ENCODE measurements at places on chromosomes 13 and 19.

GRCh38 chr19:19562665-19563347 is 24.7 kb downstream of the CILP2 start:
- no peak for DNase-seq

DNA sequence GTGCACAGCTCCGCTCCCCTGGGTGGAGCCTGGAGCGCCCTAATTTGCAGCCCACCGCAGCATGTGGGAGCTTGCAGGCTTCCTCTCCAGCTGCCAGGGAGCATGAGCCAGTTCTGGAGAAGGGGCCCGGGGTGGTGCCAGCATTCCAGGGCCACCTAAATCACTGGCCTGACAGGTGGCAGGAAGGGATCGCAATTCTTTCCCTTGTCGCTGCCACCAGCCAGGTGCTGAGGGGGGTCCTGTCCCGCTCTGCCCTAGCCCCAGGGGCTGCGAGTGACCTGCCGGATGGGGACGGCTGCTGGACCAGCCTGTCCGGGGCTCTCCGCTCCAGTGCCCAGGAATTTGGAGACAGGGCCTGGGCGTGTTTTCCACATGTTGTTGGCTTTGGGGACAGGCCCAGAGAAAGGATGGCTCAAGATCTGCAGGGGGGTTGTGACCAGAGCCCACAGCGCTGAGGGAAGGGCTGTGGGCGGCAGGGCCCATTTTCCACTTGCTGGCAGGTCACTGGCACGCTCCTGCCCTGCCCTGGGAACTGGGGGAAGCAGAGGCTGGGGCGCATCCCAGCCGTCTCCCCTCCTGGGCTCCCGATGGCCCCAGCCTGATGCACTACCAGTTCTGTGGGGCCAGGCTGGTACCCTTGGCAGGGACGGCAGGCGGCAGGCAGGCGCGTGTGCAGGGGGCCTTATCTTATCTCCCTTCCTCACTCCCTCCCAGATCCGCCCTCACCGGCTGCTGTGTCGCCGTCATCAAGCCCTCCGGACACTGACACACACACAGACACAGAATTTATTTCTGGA is 9.5 kb downstream of the NDUFA11 start:
- no peak for DNase-seq

- no peak for DNase-seq
These were observed 515.4 kb downstream of the DCT start for GRCh38 chr13:93964146-93964512.

DNA sequence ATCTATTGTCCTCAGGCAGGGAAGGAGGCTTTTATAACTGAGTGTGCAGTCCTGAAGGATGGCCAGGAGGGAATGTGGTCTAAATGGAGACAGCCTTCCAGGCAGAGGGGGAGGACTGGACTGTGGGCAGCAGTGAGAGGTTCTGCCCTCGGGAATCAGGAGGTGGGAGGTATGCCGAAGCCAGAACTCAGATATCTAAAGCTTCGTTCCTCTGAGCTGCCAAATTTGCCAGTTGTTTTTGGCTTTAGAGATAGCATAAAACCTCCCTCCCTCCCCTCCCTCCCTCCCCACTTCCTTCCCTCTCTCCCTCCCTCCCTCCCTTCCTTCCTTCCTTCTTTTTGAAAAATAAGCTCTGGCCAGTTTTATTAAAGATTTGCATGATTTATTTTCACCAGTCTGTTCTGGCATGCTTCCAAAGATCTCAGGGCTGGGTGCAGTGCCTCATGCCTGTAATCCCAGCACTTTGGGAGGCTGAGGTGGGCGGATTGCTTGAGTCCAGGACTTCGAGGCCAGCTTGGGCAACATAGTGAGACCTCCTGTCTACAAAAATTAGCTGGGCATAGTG is 2.4 kb downstream of the MEDAG start:
- DNase-seq, result no peak

GRCh38 chr19:41276231-41276630 is 12.1 kb downstream of the HNRNPUL1 start:
- no peak for DNase-seq

DNA sequence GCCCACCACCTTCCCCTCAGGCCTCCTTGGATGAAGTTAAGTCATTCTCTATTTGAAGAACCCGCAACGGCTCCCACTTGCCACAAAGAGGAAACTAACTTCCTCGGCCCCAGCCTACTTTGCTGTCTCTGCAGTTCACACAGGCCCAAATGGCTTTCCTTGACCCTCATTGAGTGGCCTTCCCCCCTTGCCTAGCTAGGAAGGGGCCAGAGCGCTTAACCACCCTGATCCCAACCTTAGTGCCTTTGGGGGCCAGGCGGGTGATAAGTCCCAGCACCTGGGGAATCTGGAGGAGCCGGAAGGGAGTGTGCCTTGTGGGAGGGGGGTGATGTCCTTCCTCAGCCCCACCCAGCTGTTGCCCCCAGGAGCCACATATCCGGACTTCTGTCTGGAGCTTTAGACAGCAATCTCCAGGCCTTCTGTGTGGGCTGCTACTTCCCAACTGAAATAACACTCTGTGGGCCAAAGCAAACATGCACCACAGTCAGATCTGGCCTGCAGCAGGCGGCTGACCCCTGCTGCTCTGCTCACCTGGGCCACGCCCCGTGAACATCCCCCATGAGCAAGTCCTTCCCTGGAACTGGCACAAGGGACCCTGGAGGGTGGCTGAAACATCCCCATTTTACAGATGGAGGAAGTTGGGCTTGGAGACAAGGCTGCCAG is 10.5 kb downstream of the NECTIN2 start:
- DNase-seq, result no peak

DNA sequence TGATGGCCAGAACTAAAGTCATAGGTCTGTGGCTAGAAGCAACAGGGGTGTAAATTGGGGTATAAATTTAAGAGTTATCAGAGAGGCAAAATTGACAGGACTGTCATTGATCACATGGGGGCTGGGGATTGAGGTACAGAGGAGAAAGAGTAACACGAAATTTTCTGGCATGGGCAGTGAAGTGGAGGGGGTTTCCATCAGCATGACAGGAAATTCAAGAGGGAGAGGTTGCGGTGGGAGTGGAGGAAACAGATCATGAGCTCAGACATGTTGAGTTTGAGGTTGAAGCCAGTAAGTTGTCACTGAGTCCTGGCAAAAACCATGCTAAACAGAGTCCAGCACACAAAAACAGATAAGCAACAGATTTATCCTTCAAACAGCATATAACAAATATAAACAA is 192.1 kb upstream of the TSC22D1 start:
- DNase-seq, result no peak

GRCh38 chr13:48235341-48236135 is 2.5 kb downstream of the ITM2B start:
- DNase-seq, result no peak

- DNase-seq, result no peak
These were observed 44.9 kb upstream of the PEG3 start for GRCh38 chr19:56885173-56885985.
